ENCODE measurements at places on chromosomes 1 and 21.

DNA sequence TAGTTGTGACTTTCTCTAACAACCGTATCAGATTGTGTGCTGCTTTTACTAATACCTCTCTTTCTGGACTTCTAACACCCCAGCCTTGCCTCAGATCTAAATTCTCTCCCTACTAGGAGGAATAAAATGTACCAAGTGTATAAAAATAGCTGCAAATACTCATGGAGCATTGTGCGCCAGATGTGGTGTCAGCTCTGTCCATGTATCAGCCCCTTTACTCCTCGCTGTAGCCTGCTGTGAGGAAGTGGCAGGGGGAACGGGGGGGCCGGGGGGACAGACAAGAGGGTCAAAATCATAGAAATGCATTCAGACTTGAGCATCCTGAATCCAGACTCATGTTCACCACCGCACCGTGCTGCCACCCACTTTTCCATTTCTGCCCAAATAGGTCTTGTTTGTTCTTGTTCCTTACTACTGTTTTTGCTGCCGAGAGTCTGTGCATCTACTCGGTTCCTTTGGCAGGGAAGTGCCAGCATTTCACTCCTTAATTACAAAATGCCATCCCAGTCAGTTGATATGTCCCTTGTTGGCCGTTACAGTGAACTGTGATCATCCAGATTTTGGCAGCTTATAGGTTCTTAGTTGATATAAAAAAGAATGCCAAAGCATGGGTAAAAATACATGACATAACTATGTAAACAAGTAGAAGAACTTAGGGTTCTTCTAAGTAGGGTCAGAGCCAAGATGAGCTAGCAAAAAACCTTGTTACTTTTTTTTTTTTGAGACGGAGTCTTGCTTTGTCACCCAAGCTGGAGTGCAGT lies 76.4 kb downstream of the UBE4B start:
- no peak for DNase-seq

- no peak for DNase-seq
Measured at GRCh38 chr1:244246334-244246733, 195.3 kb downstream of the ZBTB18 start.

- DNase-seq = no peak
Measured at GRCh38 chr1:77831976-77832711, 52.7 kb downstream of the MIGA1 start.

- DNase-seq = no peak
Measured at GRCh38 chr1:47482786-47483185, 44.9 kb downstream of the FOXD2 start.

DNA sequence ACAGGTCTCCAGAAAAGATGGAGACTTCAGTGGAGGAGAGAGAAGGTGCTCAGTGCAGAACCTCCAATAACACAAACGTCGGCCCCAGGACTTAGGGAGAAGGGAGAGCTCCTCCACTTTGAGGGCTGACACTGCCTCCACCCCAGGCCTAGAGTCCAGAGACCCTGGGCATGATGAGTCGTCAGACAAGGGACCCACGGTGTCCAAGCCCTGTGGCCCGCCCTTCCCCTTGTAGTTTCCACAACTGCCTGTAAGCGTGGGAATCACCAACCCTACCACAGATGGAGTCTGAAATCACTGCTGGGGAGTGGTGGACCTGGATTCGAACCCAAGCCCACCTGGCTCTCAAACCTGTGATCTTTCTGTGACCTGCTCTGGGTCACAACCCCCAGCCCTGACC lies 281.1 kb downstream of the NPHP4 start:
- no peak for DNase-seq

DNA sequence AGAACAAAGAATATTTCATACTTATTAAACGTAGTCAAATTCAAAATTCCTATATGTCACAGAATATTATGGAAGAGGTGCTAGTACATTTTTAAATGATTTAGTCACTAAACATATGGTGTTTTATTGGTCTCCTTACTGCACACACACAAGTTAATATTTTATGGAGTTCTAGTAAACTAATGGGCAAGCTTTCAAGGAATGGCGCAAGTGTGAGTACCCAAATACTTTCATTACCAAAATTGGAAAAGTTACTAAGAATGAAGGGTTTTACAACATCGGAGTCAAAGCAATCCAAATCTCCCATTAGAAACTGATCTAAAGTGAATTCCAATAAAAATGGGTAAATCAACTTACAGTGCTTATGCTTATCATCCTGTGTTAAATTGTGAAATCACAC lies 921.9 kb downstream of the ADGRL2 start:
- DNase-seq = no peak

DNA sequence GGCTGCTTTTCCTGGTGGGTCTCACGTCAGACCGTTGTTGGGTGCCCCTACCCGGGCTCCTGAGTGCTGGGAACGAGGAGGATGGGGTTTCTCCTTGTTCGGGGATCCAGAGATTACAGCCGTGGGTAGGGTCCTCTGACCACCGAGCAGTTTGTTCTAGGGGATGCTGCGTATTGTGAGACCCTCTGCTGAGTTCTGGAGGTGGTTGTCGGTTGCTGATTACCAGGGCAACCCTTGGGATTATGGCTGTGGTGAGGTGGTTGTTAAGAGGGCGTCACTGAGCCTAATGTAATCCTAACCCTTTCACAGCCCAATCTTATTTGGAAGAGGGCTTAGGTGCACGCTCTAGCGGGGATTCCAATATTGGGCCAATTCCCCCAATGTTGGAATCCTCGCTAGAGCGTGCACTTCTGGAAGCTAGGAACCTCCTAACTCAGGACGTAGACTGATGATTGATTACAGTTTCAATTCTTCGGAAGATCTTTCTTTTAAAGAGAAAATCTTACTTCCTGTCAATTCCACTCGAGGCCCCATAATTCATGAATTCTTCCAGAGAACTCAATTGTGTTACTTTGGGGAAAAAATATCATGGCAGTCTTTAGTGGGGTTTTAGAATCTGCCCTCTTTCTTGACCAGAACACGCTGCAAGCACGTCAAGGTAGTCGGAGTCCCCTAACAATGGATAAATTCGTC lies 483 bp downstream of the TCEANC2 start:
- DNase-seq = no peak

GRCh38 chr1:30270461-30270860 lies 452.9 kb downstream of the MATN1 start:
- DNase-seq = no peak
